Esophagus muscularis mucosa (tissue), 4 donors: ENCODE measurements at places on chromosomes 2 and 18.
A peak's percentile ranks its signal among the peaks of the same experiment; 100 is the strongest.

DNA sequence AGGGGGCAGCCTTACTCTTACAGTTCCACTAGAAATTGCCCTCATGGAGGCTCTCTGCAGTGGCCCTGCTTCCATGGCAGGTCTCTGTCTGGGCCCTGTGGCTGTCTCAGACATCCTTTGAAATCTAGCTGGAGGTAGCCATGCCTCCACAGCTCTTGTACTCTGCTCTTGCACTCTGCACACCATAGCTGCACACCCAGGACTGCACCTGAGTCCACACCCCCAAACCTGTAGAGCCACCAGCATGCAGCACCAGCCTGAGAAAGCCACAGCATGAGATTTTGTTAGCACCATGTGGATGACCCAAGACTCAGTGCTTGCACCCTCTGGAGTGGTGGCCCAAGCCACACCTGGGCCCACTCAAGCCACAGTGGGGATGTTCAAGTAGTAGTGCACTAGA lies 376.2 kb upstream of the RND3 start:
- no peaks in the 10 kb centered on the region for H3K36me3 ChIP-seq
- H3K4me3 ChIP-seq = no peak overlapping the region
- H3K27me3 ChIP-seq = no peaks in the 10 kb centered on the region
- no peak for DNase-seq
- H3K27ac ChIP-seq = no peak overlapping the region

GRCh38 chr2:50398766-50399056 lies 633.2 kb downstream of the NRXN1 start:
- no peaks in the 10 kb centered on the region for H3K27me3 ChIP-seq
- peaks cover 4% of the 10 kb centered on the region for H3K4me1 ChIP-seq
- no peak for DNase-seq
- no peak overlapping the region for H3K27ac ChIP-seq
- no peak overlapping the region for H3K4me3 ChIP-seq

DNA sequence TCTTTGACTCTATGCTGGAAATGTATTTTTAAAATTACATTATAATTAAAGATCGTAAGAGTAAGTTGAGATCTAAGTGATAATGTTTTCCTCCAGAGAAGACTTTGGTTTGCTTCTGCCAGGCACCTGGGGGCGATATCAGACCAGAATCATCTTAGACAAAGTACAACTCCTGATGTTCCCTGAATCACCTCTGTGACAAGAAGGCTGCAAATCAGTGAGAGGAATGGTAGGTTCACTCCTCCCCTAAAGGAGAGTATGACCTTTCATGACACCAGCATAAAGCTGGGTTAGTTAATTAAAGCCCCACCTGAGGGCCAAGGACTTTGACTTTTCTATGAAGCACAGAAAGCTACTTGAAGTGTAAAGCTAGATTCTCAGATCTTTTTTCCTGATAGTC lies 114.4 kb upstream of the DTNA start:
- no peaks in the 10 kb centered on the region for H3K36me3 ChIP-seq
- peaks cover 6% of the 10 kb centered on the region for H3K4me1 ChIP-seq
- no peaks in the 10 kb centered on the region for H3K27me3 ChIP-seq
- peak overlapping the region; percentile 84 for H3K27ac ChIP-seq
- H3K4me3 ChIP-seq = peak overlapping the region; percentile 62
- no peak for DNase-seq

- no peaks in the 10 kb centered on the region for H3K36me3 ChIP-seq
- no peak overlapping the region for H3K4me3 ChIP-seq
- H3K4me1 ChIP-seq = no peaks in the 10 kb centered on the region
- H3K27me3 ChIP-seq = no peaks in the 10 kb centered on the region
- DNase-seq = no peak
These were observed 228.8 kb downstream of the VAPA start for GRCh38 chr18:10142496-10143160.

DNA sequence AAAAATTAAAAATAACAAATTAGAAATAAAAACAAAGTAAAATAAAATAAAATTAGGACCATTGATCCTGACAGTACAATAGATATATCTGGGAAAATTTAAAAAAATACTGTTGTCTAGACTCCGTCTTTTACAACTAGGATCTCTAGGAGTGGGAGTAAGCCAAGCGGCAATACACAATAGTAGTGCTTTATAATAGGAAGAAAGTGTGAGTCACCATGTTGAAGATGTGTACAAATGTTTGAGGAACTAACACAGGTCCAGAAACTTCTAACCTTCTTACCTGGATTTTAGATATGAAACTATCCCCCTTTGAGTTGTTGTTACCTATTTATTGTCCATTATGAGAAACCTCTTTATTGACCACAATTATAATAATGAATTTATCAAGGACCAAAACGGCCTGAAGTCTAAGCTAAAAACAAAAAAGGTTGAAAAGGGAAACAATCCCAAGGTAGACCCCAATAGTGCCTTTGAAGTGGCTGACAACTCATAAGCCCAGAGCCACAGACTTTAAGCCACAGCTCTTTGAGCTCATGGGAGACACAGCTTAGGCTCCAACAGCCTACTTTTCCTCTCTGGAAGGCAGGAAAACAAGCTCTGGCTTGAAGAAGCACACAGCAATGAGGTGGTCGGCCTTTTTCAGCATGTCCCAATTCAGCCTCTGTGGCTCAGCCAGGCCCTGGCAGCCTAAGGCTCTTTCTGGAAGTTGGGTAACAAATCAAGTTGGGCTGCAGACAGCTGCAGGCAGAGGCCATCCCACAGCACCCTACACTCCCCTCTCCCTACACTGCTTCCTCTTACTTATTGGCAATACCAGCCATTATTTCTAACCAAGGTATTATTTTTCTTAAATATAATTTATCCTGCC lies 62.9 kb downstream of the AQP4 start:
- DNase-seq = no peak
- H3K4me1 ChIP-seq = no peaks in the 10 kb centered on the region
- H3K27ac ChIP-seq = no peak overlapping the region
- H3K27me3 ChIP-seq = no peaks in the 10 kb centered on the region

- no peak overlapping the region for H3K27ac ChIP-seq
- no peak for DNase-seq
- no peaks in the 10 kb centered on the region for H3K4me1 ChIP-seq
- no peak overlapping the region for H3K4me3 ChIP-seq
These were observed 83.6 kb downstream of the FAM161A start for GRCh38 chr2:61770298-61770697.

GRCh38 chr2:230969659-230970015 lies 26.3 kb upstream of the SPATA3 start:
- no peak overlapping the region for H3K4me3 ChIP-seq
- H3K36me3 ChIP-seq = no peaks in the 10 kb centered on the region
- H3K27me3 ChIP-seq = no peaks in the 10 kb centered on the region
- no peak for DNase-seq

GRCh38 chr18:36298126-36298741 lies 721 bp downstream of the FHOD3 start:
- H3K36me3 ChIP-seq = no peaks in the 10 kb centered on the region
- DNase-seq = peak; percentile 81
- H3K4me3 ChIP-seq = peak overlapping the region; percentile 81

GRCh38 chr2:223383315-223383714 lies 218.8 kb downstream of the SCG2 start:
- no peaks in the 10 kb centered on the region for H3K27me3 ChIP-seq
- H3K4me1 ChIP-seq = no peaks in the 10 kb centered on the region

DNA sequence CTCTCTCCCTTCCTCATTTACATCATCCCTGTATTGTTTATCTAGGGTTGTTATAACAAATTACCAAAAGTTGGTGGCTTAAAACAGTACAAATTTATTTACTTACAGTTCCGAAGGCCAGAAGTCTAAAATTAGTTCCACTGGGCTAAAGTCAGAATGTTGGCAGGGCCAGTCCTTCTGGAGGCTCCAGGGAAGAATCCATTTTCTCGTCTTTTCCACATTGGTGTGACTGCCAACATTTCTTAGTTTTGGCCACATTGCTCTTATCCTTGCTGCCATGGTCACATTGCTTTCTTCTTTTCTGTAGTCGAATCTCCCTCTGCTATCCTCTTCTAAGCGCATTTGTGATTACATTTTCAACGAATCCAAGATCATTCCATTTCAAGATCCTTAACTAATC lies 34.7 kb downstream of the ICOS start:
- no peak overlapping the region for H3K4me3 ChIP-seq
- H3K36me3 ChIP-seq = no peaks in the 10 kb centered on the region
- no peaks in the 10 kb centered on the region for H3K27me3 ChIP-seq
- no peak overlapping the region for H3K27ac ChIP-seq
- H3K4me1 ChIP-seq = no peaks in the 10 kb centered on the region
- DNase-seq = no peak

- no peaks in the 10 kb centered on the region for H3K27me3 ChIP-seq
- H3K27ac ChIP-seq = no peak overlapping the region
These were observed 243.9 kb downstream of the TRIB2 start for GRCh38 chr2:12960671-12961070.

DNA sequence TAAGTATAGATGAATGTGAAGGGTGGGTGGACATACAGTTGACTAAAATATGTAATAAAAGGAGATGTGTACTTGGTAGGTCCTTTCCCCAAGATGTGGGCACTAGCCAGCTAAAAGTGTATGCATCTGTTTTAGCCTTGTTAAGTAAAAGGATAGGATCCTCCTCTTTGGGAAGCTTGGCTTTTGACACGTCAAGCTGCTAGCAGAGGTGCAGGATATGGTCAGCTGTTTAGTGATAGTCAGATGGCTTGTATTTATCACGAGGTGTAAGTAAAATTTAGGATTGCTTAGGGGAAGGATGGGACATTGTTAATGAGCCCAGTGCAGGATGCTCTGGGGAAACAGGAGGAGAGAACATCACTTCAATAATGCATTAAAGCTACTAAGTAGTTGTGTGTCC lies 1.5 kb downstream of the MFSD6 start:
- peak overlapping the region; percentile 87 for H3K27ac ChIP-seq
- H3K36me3 ChIP-seq = no peaks in the 10 kb centered on the region
- no peak for DNase-seq

- H3K4me1 ChIP-seq = no peaks in the 10 kb centered on the region
- no peaks in the 10 kb centered on the region for H3K36me3 ChIP-seq
- no peaks in the 10 kb centered on the region for H3K27me3 ChIP-seq
- DNase-seq = no peak
- H3K4me3 ChIP-seq = no peak overlapping the region
These were observed 396.9 kb upstream of the LRATD1 start for GRCh38 chr2:14235667-14236066.

DNA sequence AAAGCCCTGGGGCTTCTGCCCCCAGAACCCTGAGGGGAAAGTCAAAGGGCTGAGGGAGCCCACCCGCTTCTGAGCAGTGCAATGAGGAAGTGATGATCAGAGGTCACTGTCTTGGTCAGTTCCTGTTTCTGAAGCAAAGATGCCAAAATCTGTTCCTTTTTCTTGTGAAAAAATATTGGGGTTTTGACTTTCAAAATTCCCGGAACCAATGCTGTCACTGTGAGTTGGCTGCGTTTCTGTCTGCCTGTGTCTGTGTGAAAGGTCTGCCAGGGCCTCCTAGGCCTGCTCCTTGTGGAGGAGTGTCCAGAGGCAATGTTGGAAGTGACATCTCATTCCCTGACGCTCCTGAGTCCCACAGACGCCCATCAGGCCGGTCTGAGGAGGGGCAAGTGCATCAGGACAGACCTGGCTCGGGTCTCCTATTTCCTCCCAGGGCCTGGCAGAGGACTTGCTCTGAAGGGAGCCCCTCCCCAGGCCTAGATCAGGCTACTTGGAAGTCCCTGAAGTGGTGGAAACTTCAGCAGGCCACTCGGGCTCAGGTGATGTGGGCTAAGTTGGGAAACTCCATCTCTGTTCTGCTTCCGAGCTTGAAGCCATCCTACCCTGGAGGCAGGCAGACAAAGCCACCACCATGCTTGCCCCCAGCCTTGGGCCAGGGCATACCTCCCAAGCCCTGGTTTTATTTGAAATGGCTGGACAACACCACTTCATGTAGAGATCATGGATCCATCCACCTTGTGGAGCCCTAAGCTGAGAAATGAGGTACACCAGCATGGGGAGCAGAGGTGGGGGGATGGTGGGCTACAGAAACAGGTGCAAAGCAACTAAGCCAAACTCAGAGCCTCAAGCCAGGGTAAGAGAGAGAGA lies 51.0 kb downstream of the PKDCC start:
- no peaks in the 10 kb centered on the region for H3K36me3 ChIP-seq
- no peak overlapping the region for H3K4me3 ChIP-seq
- H3K27me3 ChIP-seq = no peaks in the 10 kb centered on the region
- DNase-seq = no peak
- H3K4me1 ChIP-seq = peaks cover 55% of the 10 kb centered on the region

GRCh38 chr2:78546843-78547242 lies 478.7 kb upstream of the REG3G start:
- H3K4me3 ChIP-seq = no peak overlapping the region
- no peak for DNase-seq
- H3K36me3 ChIP-seq = no peaks in the 10 kb centered on the region
- no peaks in the 10 kb centered on the region for H3K4me1 ChIP-seq
- H3K27me3 ChIP-seq = no peaks in the 10 kb centered on the region

DNA sequence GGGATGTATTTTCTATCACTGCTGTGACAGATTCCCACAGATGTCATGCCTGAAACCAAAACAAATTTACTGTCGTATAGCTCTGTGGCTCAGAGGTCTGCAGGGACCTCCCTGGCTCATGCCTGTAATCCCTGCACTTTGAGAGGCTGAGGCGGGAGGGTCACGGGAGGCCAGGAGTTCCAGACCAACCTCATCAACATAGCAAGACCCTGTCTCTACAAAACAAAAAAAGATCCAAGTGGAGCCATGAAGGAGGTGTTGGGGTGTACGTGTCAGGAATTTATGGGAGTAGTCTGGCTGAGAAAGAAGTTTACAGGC lies 51.0 kb upstream of the FAHD2A start:
- no peaks in the 10 kb centered on the region for H3K27me3 ChIP-seq
- peaks cover 31% of the 10 kb centered on the region for H3K4me1 ChIP-seq
- no peak for DNase-seq
- no peak overlapping the region for H3K27ac ChIP-seq
- H3K4me3 ChIP-seq = no peak overlapping the region
- peaks cover 3% of the 10 kb centered on the region for H3K36me3 ChIP-seq

DNA sequence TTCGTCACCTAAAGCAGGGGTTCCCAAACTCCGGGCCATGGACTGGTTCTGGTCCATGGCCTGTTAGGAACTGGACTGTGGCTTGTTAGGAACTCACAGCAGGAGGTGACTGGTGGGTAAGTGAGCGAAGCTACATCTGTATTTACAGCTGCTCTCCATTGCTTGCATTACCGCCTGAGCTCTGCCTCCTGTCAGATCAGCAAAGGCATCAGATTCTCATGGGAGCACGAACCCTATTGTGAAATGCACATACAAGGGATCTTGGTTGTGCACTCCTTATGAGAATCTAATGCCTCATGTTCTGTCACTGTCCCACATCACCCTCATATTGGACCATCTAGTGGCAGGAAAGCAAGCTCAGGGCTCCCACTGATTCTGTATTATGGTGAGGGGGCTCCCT lies 217.0 kb downstream of the ZFP36L2 start:
- no peak for DNase-seq
- no peaks in the 10 kb centered on the region for H3K4me1 ChIP-seq
- H3K36me3 ChIP-seq = no peaks in the 10 kb centered on the region
- no peak overlapping the region for H3K4me3 ChIP-seq
- no peaks in the 10 kb centered on the region for H3K27me3 ChIP-seq

GRCh38 chr2:53268086-53268485 lies 499.5 kb upstream of the CHAC2 start:
- no peaks in the 10 kb centered on the region for H3K4me1 ChIP-seq
- no peak overlapping the region for H3K4me3 ChIP-seq
- no peaks in the 10 kb centered on the region for H3K36me3 ChIP-seq
- no peak for DNase-seq
- no peaks in the 10 kb centered on the region for H3K27me3 ChIP-seq
- H3K27ac ChIP-seq = no peak overlapping the region
